Nucleus accumbens (tissue), 56 donors: ENCODE measurements at places on chromosomes 5 and 9.
A peak's percentile ranks its signal among the peaks of the same experiment; 100 is the strongest.

DNA sequence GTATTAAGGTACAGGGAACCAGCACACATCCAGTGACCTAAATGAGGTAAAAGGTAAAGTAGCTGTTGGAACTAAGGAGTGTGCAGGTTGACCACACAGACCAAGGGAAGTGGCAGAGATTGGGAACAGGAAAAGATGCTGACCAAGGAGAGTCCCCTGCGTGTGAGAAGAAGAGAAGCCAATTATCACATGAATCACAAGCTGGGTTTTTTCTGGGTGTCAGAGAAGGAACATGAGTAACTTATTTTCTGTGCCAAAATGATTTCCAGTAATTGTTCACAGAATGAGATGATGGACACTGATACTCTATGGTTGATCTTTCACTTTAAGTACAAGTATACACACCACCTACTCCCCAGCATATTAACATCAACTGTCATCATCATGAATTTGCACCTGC, 130.7 kb upstream of the ACO1 start:
- DNase-seq, result no peak

GRCh38 chr5:82861701-82862100, 215.5 kb downstream of the TMEM167A start:
- no peak for DNase-seq

- DNase-seq, result no peak
Observed at GRCh38 chr5:147687118-147687517, 95.4 kb downstream of the JAKMIP2 start.

DNA sequence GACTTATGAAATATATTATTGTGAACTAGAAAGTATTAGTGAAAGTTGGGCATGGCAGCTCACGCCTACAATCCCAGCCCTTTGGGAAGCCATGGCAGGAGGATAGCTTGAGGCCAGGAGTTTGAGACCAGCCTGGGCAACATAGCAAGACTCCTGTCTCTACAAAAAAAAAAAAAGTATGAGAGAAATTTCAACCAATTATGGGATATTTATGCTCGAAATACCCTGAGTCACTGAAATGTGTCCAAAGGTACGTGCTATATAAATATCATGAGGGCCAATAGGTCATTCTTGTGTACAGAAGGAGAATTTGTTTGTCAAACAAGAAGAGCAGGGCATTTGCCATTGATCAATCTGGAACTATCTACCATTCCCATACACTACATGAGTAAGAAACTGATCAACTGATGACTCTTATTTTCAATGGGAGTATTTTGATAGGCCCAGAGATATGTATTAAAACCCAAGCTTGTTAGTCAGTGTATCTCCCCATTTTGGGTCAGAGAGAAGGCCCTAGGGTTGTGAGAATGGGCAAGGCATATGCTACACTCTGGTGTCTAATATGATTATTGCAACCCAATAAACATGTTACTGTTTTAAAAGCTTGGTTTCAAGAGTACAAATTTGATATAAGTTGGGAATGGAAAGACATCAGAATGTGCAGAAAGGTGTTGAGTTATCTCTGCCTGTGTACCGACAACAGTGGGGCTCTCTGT, 21.7 kb upstream of the HOMER1 start:
- no peak for DNase-seq

- no peak for DNase-seq
Observed at GRCh38 chr5:15034379-15034778, 162.8 kb upstream of the ANKH start.

DNA sequence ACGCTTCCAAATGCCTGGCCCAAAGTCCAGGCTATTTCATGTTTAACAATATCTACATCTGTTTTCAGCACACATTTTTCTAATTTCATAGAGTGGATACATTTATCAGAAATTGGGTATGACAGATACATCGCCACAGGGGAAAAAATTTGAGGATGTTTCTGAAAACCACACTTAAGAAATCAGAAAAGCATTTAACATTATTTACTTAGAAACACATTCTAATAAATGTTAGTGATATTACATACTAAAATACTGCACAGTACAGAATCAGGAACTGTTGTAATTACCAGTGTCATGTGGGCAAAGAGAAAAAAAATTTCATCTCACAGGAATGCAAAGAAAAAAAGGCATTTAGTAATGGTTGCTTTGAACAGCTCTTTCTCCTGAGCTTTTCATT, 310.5 kb upstream of the KIF2A start:
- DNase-seq, result no peak

DNA sequence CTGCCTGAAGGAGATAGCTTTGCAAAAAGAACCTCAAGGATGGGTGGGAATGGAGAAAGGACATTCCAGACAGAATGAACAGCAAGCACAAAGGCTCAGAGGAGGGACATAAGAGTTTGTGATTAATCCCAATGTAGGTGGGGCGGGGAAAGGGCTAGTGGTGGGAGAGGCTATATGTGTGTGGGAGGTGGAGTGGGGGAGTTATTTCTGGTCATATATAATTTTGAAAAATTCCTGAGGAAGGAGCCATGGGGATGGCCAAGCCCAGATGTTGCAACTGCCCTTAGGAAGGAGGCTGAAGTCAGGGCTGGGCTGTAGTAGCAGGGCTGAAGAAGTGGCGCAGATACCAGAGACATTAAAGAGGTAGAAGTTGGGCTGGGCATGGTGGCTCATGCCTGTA, 13.4 kb upstream of the CCL27 start:
- DNase-seq, result no peak

DNA sequence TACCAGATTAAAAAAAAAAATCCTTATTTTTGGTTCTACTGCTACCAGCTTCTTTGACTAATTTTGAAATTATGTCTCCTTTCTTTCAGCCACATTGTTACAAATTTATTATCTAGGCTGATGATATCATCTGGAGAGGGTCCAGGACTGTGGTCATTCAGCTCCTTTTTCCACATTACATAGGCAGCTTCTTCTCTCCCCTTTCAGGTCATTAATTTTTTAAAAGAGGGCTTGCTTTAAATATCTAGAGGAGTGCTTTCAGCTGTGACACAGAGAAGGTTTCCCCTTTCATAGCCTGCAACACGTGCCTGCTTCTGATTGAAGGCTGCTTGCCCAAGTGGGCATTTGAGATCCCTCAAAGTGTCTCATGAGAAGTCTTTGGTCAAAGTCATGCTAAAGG, 155.7 kb upstream of the PAPPA start:
- no peak for DNase-seq

GRCh38 chr5:147902609-147903115, 3.7 kb downstream of the C5orf46 start:
- DNase-seq, result no peak

- DNase-seq, result peak; percentile 29
Observed at GRCh38 chr5:16178745-16179372, 732 bp downstream of the MARCHF11 start.

DNA sequence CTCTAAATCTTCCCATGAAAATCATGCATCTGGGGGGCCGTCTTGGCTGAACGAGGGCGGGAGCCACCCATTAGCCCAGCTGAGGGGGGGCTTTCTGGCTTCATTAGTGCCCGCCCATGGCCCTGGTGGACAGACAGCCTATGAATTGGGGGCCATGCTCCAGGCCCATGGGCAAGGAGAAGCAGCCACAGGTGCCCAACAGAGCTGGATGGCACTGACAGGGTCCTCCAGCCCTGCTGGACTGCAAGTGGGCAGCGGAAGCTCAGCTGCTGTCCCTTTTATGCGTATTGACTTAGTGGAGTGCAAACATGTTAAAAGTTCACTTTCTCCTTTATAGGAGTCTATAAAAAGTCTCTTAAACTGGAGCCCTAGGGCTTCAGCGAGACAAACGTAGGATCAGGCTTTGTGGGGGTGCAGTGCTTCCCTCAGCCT, 75.3 kb downstream of the MACROH2A1 start:
- no peak for DNase-seq

GRCh38 chr5:122078116-122079110, at the start of gene LOX:
LOX (minus strand) TSS chr5:122078259; CDS start chr5:122077985, 274 bp downstream.
- DNase-seq, result no peak

GRCh38 chr9:38282756-38283155, 109.7 kb upstream of the ALDH1B1 start:
- DNase-seq, result no peak

DNA sequence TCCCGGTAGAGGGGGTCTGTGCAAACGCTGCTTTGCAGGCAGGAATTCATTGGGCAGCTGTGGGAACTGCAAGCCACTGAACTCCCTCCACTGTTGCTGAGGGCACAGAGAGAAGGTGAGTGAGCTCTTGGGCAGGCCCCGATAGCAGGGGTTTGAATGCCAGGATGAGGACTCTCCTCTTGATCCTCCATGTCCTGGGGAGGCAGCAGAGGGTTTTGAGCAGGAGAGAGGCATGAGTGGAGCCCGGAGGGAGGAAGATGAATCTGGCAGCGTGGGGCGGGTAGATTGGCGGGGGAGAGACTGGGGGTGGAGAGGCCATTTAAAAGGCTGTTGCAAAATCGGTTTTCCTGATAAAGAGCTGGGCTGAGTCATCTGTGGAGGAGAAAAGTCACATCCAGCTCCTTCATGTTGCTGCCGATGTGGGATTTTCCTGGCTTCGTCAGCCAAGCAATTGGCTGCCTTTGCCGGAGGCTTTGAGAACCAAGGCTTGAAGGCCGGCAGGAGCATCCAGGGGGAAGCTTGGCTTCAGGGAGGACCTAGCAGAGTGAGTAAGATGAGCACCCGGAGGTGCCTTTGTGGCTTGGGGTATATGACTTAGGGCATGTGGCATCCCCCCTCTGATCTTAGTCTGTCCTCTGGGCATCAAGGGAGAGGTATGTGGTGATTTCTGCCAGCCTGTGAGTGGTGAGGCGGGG, at the start of gene SYNPO:
Gene SYNPO, plus strand, starts transcription at position 350 of the 695 bp plus-strand sequence. CDS start 7,616 bp downstream, outside the sequence.
- DNase-seq, result peak; percentile 55

DNA sequence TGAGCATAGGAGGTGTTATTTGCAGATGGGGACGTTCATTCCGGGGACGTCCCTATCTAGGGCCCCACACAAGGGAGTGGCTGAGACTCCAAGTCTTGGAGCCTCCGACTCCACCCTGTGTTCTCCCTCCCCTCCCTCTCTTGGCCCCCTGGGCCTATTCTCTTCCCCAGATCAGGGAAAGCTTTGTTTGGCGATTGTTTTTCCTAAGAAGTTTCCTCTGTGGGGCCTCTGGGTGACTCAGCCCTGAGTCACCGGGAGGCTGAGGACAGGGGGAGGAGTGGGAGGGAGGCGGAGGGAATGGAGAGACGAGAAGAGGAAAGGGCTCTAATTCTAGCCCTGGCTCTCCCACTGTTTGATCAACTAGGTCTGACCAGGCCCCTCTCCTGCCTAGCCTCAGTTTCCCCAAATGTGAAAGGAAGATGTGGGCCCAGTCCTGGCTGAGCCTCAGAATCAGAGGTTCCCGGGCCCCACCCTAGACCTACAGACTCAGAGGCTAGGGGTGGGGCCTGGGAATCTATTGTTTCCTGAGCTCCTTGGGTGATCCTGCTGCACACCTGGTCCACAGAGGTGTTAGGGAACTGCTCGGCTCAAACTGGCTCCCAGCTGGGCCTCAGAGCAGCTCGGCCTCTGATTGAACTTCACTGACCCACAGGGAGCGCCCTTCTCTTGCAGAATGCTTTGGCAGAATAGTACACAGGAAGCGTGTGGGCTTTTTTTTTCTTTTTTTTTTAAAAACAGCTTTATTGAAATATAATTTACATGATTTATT, 19.2 kb downstream of the GSN start:
- DNase-seq, result peak; percentile 54

- no peak for DNase-seq
Observed at GRCh38 chr5:6838736-6839135, 125.5 kb downstream of the TENT4A start.

GRCh38 chr5:125409234-125409860, 662.9 kb upstream of the ZNF608 start:
- DNase-seq, result no peak

GRCh38 chr5:54298947-54299346, 11.4 kb downstream of the ARL15 start:
- no peak for DNase-seq

DNA sequence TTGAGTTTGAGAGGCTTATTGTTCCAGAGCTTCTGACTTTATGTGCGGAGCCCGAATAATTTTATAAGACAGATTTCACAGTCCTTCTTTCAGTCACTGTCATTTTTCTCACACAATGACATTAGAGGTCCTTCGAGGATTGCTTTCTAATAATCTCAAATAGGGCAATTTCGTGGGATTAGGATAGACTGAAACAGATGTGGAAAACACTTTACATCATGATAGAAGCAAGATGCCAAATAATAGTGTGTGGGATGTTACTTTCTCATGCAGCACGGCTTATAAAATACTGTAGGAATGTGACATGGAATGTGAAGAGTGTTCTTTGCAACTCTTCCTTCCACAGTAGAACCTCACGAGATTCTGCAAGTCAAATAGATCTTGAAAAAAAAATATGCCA, 451.3 kb downstream of the SEMA5A start:
- no peak for DNase-seq

GRCh38 chr5:172303162-172303561, 19.6 kb upstream of the UBTD2 start:
- no peak for DNase-seq

GRCh38 chr5:113089653-113090335, 113.2 kb downstream of the DCP2 start:
- DNase-seq, result no peak

- DNase-seq, result no peak
Observed at GRCh38 chr5:93382188-93382825, 198.7 kb downstream of the NR2F1-AS1 start.

DNA sequence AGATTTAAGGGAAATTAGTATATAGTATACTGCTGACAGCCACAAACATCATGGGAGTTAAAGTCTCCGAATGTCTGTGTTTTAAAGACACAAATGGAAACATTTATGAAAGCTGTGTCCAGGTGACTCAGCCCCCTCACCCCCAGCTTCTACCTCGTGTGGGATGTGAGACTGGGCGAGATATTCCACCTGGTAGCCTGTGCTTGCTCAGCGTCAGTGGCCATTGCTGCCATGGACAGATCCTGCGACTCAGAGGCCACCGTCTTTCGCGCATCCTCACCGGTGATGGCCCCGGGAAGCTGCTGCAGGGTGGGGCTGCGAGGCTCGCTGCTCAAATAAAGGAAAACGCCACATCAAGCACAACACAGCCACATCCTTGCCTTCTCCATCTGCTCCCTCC, 31.2 kb upstream of the EXOC3 start:
- DNase-seq, result no peak

GRCh38 chr9:88435336-88435735, 47.1 kb downstream of the SPIN1 start:
- DNase-seq, result no peak

DNA sequence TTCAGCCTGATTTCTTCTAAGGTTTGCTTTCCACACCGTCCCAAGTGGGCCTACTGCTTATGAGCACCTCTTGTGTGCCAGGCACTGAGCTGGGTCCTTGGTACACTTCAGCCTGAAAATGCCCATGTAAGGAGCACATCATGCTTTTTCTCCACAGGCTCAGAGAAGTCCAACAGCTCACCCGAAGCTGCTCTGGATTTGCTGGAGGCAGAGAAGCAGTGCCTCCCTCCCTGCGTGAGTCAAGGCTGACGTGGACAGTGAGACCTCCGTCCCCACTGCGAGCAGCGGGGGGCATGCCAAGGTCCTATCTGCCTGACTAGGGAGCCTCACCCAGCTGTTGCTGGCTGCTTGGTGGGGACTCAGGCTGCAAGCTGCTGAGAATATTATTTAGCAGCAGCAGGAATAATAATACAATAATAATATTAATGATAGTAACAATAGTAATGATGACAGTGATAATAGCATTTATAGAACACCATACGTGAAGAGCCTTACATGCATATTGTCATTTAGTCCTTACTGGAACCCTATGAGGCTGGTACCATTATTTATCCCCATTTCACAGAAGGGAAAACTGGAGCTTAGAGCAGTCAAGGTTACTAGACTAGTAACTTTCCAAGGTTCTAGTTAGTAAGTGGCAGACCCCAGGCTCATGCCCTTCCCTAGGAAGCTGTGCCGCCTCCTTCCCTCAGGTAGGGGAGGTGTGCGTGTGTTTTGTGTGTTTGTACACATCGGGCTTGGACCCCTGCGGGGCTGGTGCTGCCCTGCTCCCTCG, 194.8 kb downstream of the HSPA4 start:
- DNase-seq, result no peak

GRCh38 chr5:56985936-56986625, 34.2 kb upstream of the MIER3 start:
- DNase-seq, result no peak
